ENCODE measurements at places on chromosomes 2 and 18.

- DNase-seq, result no peak
Measured at GRCh38 chr2:6959751-6960150, 42.5 kb downstream of the RNF144A start.

DNA sequence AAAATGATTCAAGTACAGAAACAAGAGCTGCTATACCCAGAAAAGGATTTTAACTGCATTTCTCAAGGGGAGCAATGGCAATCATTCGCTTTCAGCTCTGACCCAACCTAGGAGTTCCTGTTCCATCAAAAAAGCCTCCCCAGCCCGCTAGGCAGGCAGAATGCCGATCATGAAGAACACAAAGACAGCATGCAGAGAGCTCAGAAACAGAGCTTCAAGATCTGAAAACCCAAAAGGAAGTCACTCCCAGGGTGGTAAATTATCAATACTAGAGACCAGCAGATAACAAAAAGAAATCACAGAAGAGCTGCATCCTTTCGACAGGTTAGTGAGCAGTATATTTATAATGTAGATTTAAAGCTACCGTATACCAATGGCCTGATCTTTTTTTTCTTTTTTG is 84.8 kb upstream of the CRIM1 start:
- no peak for DNase-seq

GRCh38 chr18:76491776-76492668 is 3.0 kb downstream of the ZNF516 start:
- no peak for DNase-seq

GRCh38 chr18:76688724-76689472 is 133.5 kb upstream of the ZNF236 start:
- no peak for DNase-seq

DNA sequence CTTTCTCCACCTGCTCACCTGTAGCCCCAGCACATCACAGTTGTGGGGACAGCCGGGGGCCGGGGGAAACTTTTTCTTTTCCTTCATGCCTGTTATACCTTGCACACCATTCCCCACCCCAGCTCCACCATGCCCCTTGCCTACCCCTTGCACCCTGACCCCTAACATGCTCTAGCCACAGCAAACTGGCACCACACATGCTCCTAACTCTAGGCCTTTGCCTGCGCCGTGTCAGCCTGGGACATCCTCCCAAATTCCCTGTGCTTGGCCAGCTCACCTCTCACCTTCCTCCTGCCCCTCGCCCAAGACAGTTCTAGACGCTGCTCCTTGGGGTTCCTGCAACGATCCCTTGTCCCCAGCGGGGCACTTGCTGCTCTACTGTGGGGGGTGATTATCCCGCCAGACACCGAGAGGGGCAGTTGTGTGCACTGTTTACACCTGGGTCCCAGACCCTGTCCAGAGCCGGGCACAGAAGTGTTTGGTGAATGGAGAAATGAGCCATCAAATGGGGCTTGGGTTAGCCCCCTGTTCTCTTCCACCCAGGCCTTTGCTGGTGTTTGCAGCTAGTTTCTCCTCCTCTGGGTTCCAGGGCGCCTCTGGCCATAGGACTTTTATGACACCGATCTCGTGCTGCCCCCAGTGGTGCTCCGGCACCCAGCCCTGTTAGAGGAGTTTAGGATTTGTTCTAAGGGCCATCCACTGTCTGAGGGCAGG is 129.8 kb downstream of the CTIF start:
- no peak for DNase-seq

DNA sequence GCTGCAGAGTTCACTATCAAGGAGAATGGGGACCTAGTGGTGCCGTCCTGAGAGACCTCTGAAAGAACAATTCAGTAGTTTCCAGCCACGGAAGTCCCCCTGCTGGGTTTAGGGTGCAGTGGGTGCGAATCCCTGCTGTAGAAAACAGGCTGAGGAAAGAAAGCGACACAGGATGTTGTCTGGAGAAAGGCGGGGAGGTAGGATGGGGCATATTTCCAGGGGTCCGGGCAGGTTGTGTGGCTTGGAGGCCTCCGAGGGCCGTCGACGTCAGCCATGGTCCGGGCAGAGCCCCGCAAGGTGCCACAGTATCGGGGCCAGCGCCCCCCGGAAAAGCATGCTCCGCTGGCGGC is 807 bp upstream of the CREB1 start:
- peak; percentile 39 for DNase-seq

DNA sequence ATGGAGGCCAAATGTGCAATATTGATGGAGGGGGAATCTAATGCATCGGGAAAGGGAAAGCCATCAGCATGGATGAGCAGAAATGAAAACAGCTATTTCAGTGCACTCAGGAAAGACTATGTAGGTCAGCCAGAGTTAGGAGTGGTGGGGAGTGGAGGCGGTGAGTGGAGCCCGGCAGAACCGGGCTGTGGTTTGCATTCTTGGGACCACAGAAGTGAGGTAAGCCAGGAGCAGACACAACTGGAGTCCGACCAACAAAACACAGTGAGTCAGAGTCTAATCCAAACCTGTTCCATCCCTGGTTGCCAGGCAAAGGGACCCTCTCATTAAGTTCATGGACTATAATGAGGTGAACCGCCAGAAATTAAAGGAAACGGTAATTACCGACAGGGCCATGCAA is 61.1 kb upstream of the RAB12 start:
- DNase-seq, result no peak

GRCh38 chr2:239255218-239255617 is 145.6 kb downstream of the HDAC4 start:
- DNase-seq, result no peak

DNA sequence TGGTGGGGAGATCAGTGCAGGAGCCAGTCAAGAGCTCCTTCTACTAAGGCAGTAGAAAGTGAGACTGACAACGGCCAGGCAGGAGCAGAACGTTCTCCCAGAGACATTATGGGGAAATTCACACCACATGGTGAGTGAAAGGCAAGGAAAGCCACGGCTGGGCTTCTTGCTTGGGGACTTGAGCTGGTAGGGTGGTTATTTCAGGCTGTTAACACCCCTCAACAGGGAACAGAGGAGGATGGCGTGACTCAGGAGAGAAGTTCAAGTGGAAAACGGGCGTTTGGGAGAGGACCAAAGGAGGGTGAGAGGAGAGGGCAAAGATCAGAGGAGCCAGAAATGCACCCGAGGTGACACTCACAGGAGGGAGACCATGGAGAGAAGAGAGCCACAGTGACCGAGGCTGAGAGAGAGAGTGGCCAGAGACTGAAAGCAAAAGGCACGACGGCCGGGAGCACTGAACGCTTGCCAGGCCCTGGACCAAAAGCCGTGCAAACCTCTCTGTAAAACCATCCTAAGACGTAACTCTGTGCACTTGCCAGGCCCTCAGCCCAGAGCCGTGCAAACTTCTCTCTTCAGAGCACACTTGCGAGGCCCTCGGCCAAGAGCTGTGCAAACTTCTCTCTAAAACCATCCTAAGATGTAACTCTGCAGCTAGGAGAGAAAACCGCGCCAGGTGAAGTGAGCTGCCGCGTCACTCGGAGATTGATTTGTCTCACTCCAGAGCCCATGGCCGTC is 7.7 kb downstream of the TPO start:
- no peak for DNase-seq

- DNase-seq, result no peak
Measured at GRCh38 chr2:133360882-133361281, 207.4 kb downstream of the NCKAP5 start.

DNA sequence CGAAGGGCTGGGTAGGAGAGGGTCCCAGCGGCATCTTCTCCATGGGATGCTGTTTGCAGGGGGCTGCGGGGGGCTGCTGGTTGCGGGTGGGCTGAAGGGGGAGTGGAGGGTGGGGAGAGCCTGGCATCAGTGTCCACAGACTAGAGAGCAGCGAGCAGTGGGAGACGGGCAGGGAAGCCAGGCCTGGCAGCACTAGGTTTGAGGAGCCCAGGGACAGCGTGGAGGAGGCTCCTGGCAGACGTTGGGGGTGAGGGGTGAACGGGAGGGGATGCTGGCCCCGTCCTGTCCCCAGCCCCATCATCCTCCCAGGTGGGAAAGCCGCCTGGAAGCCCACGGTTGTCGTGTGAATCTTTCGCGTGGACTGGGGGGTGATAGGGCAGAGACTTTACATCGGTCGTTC is 48.2 kb upstream of the TFCP2L1 start:
- no peak for DNase-seq

- DNase-seq, result no peak
Measured at GRCh38 chr18:43680096-43680495, 402.8 kb upstream of the SYT4 start.

- DNase-seq, result no peak
Measured at GRCh38 chr18:79488311-79489050, 92.8 kb downstream of the NFATC1 start.

DNA sequence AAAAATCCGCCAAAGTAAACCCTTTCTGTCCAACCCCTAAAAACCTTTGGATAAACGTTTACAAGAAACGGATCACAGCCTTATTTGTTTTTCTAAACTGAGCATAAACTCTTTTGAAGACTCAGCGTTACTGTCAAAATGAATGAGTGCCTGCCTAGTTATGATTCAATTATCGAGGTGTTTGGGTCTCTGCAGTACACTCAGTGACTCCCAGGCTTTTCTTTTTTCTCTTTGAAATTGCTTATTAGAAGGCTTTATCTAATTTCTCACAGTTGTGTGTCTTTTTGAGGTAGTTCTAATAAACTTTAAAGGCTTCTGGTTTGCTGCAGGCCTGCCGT is 663 bp downstream of the RHBDD1 start:
- DNase-seq, result no peak

- no peak for DNase-seq
Measured at GRCh38 chr2:22995576-22995975, 389.4 kb upstream of the KLHL29 start.

GRCh38 chr2:230007931-230008707 is 60.6 kb downstream of the SLC16A14 start:
- DNase-seq, result peak; percentile 74

GRCh38 chr2:141311430-141311829 is 819.4 kb downstream of the LRP1B start:
- DNase-seq, result no peak

GRCh38 chr2:208872591-208872990 is 466.0 kb downstream of the PTH2R start:
- no peak for DNase-seq

DNA sequence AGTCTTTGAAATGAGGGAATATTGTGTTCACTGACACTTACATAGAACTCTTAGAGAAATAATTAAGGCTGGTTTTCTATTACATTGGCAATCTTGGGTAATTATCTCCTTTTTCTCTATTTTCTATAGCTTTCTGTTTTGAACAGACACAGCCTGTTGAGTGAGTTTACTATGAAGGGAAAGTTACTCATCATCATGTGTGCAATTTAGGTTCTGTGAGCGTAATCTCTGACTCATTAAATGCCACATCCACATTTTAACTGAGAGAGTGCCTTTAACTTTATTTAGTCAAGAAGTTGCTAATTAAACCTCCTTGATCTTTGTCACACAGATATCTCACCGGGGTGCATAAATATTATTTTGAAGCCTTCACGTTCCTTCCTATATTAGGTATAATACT is 174.0 kb upstream of the SLC8A1 start:
- no peak for DNase-seq

DNA sequence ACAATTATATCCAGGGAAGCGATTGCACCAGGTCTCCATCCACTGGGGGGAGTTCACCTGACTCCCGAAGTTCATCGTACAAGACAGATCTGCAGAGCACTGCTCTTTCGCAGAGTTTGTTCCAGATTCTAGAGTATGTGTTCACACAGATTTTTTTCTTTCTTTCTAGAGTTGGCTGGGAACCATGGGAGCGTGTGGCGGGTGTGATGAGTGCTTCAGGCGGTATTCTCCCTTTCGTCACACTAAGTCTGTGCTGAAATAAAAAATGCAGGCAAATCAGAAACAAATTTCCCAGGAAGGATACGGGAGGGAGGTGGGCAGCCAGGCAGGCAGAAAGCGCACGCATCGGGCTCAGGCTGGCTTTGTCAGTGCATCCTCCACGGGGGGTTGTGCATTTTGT is 129.8 kb upstream of the SOX11 start:
- no peak for DNase-seq

- DNase-seq, result no peak
Measured at GRCh38 chr18:58253871-58254270, 209.8 kb downstream of the NEDD4L start.

DNA sequence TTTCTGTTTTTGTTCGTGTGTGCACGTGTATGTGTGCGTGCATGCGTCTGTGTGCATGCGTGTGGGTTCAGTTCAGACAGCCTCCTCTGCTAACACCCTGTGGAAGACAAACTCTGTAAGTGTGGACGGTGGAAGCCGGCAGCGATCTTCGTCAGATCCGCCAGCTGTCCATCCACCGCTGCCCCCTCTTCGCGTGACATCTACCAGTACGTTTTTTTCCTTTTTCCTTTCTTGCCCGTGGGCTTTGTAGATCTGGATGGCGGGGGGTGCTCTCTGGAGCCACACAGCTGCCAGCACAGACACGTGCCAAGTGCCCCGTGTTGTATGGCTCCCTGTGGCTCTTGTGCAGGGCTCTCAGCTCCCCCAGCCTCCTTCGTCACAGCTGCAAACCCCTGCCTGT is 32.3 kb downstream of the ITGB1BP1 start:
- no peak for DNase-seq

GRCh38 chr2:201696151-201696659 is 2.2 kb downstream of the MPP4 start:
- DNase-seq, result no peak

- no peak for DNase-seq
Measured at GRCh38 chr18:48540251-48541025, 1.6 kb downstream of the CTIF start.

DNA sequence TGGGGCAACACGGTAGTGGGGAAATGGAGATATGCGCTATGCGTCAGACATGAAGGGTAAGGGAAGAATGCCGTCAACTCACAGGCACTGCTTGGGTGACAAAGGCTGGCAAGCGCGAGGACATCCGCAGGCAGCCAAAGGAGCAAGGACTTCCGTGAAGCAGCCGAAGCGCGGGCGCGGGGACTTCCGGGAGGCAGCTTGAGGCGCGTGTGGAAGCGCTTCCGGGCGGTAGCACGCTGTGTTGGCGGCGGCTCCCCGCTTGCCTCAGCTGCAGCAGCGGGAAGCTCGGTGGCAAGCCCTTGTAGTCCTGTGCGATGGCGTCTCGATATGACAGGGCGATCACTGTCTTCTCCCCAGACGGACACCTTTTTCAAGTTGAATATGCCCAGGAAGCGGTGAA is at the start of gene PSMA8:
Gene PSMA8 (plus strand): TSS at position 218 of the 400 bp plus-strand sequence. CDS start 97 bp downstream, at position 315.
- DNase-seq, result peak; percentile 12

GRCh38 chr2:188013767-188014166 is 277.9 kb upstream of the GULP1 start:
- no peak for DNase-seq

GRCh38 chr2:41500895-41501294 is 546.9 kb upstream of the PKDCC start:
- DNase-seq, result no peak

DNA sequence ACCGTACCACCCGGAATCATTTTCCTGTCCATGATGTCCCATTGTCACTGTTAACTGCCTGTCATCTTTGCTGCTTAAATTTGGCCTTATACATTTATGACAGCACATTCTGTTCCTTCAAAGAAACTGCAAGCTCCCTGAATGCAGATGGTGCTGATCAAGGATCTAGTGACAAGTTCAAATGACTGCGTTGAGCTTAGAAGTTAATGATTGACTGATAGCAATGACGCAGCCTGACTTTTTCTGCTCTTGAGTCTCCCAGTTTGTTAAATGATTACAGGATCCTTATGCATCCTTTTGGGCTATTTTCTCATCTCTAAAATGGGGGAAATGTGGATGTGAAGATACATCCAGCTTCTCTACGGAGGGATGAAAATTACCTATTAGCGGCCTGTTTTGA is 159.0 kb downstream of the DCC start:
- DNase-seq, result no peak

GRCh38 chr18:76980663-76981395 is 151.8 kb downstream of the MBP start:
- DNase-seq, result no peak

Data from stimulated activated CD8-positive, alpha-beta memory T cell treated with anti-CD3 and anti-CD28 coated beads, Interleukin-15, amount 100 ng/mL, for 1 hour (primary cell).